HT1080 (cell line): ENCODE measurements at places on chromosomes 4 and X.

DNA sequence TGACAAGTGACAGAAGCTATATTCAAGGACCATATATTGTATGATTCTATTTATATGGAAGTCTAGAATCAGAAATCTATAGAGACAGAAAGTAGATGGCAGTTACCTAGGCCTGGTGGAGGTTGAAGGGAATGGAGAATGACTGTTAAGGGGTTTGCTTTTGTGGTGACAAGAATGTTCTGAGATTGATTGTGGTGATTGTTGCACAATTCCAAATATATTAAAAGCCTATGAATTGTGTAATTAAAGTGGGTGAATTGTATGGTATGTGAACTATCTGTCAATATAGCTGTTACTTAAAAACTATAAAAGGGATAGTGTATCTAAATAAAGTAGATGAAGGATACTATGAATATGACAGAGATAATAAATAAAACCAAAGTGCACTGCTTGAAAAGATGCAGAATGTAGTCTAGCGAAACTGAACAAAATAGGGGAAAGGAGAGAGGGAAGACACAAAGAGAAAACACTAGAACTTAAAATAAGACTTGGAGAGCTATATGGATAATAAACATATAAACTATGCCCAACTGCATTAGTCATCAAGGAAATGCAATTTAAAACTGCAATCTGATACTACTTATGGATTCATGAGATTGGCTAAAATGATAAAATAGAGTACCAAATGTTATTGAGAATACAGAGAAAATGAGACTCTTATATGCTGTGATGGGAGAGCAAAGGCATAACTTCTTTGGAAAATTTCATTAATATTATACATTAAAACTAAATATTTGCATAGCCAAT, 82.1 kb upstream of the BANK1 start:
- DNase-seq: no peak

DNA sequence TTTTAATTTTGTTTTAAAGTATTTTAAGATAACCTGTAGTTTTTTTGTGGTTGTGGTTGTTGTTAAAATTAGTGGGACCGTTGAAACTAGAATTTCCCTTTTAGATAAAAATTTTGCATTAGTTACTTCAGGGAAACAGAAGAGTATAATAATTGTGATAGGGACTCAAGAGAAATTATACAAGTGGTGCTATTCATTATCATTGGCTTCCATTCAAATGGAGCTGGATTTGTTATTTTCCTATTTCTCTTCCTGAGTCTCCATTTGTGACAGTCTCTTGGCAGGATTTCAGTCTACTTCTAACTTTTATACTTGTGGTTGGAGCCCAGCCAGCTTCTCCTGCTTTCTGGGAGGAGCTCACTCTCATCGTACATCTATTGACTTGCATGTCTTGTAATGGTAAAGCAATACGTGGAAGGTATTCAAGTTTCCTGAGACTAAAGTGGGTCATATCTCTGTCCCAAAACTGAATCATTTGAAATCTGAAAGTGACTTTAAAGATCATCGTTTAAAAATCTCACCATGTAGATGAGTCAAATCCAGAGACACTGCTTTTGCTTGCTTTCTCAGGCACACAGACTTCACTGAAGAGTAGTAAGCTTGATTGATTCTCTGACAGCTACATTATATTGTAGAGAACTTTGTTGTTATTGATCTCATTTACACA, 155.8 kb downstream of the RPA4 start:
- DNase-seq: peak; percentile 32

DNA sequence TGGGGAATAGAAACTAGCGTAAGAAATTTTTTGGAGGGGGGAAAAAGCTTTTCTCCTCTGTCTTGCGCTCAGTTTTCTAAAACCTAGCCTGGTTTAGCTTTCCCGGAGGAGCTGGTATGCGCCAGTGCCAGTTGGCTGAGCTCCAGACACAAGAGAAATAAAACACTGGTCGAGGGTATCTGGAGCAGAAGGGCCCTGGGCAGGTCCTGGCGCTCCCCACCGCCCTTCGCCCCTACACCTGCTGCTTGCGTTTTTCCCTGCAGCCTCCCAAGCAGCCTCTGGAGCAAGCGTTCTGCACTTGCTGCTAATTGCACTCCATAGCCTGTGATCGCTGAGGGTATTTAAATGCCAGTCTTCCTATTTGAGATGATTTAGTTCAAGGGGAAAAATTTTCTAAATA, 816 bp downstream of the EREG start:
- DNase-seq: no peak

DNA sequence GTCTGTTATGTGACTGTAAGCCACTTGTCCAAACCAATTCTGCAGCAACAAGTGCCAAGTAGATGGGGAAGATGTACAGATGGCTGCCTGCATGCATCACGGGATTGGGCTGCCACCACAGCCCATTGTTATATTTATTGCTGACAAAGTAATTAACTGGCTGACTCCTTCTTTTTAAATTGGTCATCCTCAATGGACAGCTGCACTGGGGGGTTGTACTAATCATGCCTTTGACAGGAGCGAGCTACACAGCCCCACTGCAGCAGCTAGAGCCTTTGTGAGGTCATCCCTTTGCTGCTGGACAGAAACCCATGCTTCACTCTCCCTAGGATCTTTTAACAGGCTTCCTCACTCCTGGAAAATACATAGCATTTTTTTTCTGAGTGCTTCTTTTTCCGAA, 146.7 kb upstream of the CXXC4 start:
- DNase-seq: no peak

DNA sequence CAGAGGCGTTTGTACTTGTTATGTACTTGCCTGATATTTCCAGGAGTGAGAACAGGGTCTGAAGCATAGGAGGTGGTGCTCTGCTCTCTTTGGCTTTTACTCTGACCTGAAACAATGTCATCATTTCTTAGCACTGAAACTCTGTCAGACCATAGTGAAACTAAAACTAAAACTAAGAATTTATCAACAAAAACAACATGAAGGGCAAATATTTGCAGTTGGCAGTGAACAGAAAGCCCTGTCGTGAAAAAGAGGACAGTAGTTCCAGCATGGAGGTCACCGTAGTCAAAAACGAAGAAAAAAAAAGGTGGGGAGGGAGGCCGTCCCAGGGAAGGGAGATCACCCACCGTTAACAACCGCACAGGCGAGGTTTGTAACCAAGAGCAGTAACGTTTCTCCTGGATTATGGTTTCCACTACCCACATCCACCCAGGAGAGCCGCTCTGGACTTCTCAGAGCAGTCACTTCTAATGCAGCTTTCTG, 97.5 kb downstream of the ANK2 start:
- DNase-seq: no peak

DNA sequence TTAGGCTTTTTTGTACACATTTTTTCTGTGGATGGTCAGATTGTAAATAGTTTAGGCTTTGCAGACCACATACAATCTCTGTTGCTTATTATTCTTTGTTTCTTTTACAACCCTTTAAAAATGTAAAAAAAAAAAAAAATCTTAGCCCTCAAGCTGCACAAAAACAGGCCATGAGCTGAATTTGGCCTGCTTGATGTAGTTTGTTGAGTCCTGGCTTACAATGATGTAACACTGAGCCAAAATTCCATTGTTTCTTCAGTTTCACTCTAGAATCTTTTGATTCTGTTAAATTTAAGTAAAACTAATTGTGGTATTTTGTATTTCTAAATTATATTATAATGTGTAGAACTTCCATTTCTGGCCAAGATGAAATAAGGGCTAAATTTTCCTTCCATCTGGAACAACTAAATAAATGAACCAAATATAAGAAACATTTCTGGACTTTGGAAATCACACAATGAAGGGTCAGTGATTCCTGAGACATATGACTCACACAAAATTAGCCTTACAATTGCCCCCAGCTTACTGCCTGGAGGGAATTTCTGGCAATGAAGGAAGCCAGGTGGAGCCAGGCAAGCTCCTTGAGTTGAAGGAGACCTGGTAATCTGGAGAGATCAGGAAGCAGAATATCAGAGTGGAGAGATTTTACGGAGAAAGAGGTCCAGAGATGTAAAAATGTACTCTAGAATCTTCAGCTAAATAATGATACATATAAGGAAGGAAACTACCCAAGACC, 29.8 kb downstream of the IQCM start:
- DNase-seq: no peak

DNA sequence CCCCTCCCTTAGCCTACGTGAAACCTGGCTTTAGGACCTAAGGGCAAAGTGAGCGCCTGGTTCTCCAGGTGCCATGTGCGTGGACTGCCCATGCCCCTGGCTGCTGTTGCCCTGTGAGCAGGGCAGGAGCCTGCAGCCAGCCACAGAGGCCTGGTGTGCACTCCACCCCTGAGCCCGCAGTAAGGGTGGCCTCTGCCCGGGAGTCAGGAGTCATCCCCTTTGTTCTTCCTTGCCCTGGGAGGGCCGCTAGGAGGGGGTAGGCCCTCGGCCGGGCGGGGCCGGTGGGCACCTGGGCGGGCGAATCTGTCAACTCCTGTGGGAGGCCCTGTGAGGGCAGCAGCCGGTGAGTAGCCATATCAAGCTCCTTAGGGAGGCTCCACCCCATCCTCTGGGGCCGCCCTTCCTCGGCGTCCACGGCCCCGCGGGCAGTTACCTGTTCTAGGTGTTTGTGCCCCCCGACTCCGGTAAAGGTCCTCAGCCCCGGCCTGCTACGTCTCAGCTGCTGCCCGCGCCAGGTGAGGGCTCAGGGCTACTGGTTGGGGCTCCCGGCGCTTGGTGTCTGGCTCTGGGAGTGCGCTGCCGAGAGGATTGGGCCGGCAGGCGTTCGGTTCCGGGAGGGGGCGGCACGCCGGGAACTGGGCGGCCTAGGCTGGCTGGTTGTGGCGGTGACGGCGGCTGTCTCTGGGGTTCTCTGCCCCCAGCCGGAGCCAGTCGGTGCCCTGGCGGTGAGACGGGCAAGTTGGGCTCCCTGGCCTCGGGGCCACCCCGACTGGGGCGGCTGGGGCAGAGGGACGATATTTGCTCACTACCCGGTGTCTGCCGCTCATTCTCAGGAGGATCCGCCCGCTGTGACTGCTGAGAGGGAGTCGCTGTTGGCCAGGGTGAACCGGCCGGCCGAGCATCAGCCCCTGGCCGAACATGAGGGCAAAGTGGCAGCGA, 1060.2 kb downstream of the TECRL start:
- DNase-seq: no peak

GRCh38 chr4:84378356-84378755, 120.7 kb downstream of the NKX6-1 start:
- no peak for DNase-seq

- peak; percentile 76 for DNase-seq
Observed at GRCh38 chrX:8345473-8345872, 119.2 kb upstream of the VCX3B start.

GRCh38 chr4:47031011-47031678, at the start of gene GABRB1:
Gene GABRB1, plus strand, starts transcription at chr4:47031567.
- no peak for DNase-seq

DNA sequence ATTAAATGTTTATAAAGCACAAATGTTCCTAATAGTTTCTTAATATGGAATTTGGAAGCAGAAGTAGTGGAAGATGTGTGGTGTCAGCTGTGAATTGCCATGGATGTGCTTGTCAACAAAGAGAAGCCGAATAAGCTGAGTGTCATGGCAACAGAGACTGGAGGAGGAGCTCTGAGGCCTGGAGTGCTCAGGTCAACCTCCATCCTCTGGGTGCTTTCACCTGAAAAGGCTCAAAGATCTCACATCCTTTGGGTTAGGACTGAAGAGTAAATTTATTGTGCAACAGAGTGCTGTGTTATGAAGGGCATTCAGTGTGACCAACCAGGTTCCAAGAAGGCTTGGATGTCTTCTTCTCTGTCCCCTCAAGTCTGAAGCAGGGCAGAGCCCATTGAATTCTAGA, 18.7 kb downstream of the SGMS2 start:
- no peak for DNase-seq

GRCh38 chr4:57194068-57194611, 84.0 kb upstream of the IGFBP7 start:
- no peak for DNase-seq

DNA sequence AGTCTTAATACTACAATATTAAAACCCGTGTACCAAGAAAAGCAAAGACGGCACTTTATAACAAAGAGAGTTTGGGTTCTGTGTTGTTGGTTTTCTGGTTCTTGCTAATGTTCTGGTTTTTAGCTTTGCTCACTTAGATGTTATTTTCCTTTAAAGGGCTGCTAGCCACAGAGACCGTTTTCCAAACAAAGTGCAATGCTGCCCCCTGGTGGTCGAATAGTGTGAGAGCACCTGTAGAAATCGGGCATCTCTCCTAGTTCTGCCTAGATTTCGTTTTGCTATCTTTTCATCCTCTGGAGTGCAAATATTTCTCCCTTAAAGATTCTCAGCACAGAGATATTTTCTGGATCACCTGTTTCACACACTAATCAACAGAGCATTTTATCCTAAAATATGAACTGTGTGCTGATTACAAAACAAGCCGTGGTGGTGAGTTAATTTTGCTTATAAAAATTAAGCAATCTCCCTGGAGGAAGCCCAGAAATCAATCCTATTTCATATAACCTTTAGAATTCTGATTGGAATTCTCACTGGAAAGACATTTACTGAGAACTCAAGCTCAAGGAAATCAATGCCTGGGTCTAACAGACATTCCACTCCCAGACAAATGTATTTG, 334.5 kb upstream of the NOCT start:
- peak; percentile 62 for DNase-seq

GRCh38 chr4:12701384-12701783, 782.8 kb downstream of the RAB28 start:
- DNase-seq: no peak

GRCh38 chrX:118694638-118695037, 32.8 kb upstream of the IL13RA1 start:
- no peak for DNase-seq

DNA sequence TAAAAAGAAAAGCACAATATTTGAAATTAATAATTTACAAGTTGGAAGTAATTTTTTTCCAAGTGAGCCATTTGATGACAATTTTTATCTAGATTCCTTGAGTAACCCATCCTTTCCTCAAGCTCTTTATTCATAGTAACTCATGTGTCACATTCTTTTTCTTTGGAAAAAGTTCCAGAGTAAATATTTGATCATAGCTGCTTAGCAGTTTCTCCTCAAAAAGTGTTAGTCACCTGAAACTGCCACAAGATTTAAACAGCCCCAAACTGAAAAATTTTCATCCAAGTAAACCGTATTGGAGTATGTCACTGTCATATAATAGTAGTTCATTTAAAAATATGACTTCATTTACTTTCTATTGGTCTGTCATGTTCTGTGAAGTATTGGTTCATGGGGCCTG, 94.6 kb upstream of the CASK start:
- DNase-seq: no peak

- DNase-seq: no peak
Observed at GRCh38 chrX:111505783-111506182, 5.7 kb upstream of the SERTM2 start.

GRCh38 chr4:164876700-164877324, at the start of gene APELA:
Gene APELA, plus strand, starts transcription at chr4:164877178. Its CDS starts 154 bp downstream, at chr4:164877332.
- no peak for DNase-seq

GRCh38 chrX:105375816-105376215, 155.3 kb upstream of the TEX13A start:
- DNase-seq: no peak

DNA sequence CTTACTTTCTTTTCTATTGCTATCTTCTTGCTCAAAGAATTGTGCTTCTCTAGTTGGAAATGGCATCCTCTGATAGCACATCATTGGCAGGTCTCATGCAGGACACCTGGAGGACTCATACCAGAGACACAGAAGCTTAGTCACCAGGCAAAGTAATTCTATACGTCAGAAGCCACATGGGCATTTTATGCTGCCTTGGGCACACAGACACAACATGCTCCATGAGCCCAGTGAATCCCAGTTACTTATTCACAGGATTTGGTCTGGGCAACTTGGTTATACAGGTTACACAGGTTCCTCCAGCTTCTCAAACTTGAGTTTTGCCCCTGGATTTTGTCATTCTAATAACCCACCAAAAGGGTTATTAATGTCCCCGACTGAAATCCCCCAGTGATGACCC, 7.1 kb downstream of the RASSF6 start:
- DNase-seq: no peak
